ENCODE measurements at places on chromosomes 11 and 22. TPM values are rescaled to one million over a fixed set of nuclear protein-coding genes. Genes with fewer than 3 reads are reported as not detected.
A peak's percentile ranks its signal among the peaks of the same experiment; 100 is the strongest.

DNA sequence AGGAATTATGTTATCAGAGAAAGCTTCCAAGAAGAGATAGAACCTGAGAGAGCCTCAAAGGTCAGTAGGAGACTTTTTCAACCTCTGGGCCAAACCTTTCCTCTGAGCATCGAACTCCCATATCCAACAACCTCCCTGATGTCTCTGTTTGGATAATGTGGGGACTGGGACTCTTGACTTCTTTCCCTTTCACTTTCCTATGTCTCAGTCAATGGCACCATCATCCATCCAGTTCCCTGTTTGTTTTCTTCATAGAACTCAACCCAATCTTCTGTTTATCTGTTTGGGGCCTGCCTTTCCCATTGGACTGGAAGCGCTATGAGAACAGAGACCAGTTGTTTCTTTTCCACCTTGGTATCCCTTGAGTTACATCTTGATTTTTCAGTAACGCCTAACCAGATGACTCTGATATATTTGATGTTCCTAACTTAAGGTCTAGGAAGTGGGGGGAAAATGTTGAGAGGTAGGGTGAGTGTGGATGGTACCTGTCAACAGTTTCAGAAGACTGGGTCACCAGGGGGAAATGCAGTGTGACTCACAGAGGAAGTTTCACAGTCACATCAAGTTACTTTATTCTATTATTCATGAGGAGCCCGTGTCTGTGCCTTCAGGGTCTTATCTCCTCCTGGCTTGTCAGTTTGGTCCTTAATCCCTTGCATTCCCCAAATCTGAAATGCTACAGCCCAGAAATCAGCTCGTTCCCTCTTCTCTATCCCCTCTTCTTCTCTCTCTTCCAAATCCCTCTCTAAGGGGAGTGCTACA, 4.5 kb upstream of the KCNE3 start:
- no peak for DNase-seq

GRCh38 chr11:66243782-66244535, 24.5 kb upstream of the RAB1B start:
- DNase-seq = no peak

DNA sequence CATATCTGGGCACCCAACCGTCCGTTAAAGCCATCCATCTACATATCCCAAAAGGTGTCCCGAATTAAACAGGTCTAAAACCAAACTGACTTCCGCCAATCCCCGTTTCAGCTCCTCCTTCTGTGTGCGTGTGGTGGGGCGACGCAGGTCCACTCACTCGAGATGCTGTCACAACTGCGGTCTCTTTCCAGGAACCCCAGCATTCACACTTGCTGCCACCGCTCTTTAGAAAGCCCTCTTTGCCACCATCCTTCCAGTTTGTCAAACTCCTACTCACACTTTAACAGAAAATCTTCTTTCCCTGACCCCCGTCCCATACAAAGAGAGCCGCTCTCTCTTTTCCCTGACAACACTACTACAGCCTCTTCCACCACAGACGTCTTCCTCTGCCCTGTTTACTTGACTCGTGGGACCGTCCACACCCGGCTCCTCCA, 467 bp downstream of the ESS2 start:
- DNase-seq = no peak

GRCh38 chr11:17452668-17453067, 24.0 kb downstream of the ABCC8 start:
- no peak for DNase-seq

- DNase-seq = no peak
Measured at GRCh38 chr11:95835351-95835750, 45.1 kb downstream of the CEP57 start.

- no peak for DNase-seq
Measured at GRCh38 chr11:41795004-41795403, 335.6 kb upstream of the LRRC4C start.

DNA sequence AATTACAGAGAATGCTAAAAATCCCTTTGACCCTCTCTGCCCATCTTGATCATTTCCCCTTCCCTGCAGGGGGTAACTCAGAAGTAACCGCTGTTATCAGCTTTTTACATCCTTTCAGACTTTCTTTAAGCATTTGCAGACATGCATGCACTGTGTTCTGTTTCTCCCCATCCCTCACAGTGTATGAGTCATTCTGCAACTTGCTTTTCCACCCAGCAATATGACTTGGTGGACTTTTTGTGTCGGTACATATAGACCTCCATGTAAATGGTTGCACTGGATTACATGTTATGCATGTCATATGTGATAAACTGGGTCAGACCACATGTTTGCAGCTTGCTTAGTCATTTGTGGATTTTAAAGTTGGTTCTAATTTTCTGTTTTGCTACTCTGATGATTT, 87.7 kb upstream of the NECTIN1 start:
- no peak for DNase-seq

DNA sequence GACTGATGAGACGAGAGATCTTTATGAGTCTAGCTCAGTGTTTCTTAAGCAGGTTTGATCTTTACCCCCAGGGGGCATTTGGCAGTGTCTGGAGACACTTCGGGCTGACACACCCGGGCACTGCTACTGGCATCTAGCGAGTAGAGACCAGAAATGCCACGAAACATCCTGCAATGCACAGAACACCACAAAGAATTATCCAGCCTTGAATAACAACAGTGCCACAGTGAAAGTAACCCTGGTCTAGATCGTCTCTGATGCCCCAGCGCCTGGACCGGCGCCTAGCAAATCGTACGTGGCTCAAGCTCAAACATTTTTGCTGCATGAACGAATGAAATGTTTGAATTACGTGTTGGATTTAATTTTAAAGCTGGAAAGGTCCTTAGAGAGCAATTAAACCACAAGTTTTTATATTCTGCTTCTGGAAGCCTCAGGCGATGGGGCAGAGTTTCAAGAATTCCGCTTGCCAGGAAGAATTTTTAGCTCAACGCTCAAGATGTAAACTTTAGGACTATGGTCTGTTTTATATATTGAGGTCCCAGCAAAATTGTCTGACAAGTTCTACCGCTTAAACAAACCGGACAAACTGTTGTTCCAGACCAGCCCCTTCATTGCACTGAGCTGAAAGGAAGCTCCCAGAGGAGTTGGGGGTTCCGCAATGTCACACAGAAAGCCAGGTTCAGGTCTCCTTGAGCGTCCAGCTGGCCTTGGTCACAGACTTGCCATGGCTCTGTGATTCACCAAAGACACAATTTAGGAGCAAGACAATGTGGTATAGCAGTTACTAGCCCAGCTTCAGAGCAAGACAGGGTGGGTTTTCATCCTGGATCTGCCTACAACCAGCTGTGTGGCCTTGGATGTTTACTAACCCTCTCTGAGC, 44.2 kb upstream of the SMTN start:
- no peak for DNase-seq

DNA sequence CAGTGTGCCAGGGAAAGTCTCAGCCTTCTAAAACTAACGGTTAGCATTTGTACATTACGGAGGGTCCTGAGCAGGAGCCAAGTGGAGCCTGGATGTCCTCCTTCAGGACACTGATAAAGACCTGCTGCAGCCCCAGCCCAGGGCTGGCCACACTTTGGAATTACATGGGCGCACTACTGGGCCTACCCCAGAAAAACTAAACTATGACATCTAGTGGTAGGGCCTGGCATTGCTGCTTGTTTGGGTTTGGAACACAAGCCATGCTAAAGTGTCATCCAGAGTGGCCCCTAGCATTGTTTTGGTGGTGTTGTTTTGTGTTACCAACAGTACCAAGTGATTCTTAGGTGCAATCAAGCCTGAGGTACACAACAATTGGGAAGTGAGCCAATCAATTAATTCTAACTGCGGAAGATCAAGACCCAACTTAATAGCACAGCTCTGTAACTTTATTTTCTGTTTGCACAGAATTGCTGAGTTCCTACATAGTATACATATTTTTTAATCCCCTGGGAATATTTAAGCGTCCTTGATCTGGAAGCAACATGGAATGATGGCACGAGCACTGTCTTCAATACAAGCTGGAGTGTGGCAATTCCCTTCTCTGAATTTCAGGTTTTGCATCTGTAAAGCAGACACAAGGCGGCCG, 340.7 kb downstream of the LARGE1 start:
- no peak for DNase-seq

DNA sequence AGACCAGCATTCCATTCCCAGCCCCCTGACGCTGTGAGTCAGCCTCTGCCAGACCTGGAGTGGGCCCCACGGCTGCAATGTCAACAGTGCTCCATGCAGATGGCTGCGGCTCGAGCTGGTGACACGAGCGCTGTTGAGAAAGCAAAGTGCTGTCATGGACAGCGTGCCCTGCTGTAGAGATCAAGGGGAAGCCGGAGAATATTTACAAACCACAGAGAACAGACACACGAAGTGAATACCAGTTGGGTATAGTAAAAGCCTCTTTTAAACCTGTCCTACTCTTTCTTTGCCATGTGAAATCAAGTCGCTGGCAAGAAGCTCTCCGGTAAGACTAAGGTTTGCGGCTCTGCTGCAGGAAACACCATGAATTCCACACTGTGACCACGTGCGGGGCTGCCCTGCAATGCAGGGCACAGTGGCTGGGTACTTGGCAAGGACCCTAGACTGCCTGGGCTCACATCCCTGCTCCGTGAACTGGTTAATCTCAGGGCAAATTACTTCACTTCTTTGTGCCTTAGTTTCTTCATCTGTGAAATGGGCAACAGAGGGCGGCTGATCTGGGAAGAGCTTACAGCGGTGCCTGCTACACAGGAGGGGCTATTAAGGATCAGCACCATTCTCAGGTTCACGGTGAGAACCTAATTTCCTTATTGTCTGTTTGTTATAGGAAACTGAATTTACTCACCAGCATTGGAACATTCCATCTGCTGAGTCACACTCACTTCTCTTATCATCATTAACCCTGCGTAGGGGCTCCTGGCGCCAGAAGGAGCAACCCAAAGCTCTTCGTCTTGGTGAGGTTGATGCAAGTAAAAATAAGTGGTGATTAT, 27.8 kb upstream of the ELFN2 start:
- DNase-seq = no peak

- DNase-seq = no peak
Measured at GRCh38 chr11:3234846-3235245, 2.6 kb upstream of the MRGPRE start.

GRCh38 chr22:20840646-20841371, 17.8 kb downstream of the PI4KA start:
- DNase-seq = no peak

GRCh38 chr22:49582181-49582580, 245.5 kb downstream of the BRD1 start:
- DNase-seq = no peak

GRCh38 chr11:58629857-58630256, 7.4 kb downstream of the CNTF start:
- DNase-seq = no peak

DNA sequence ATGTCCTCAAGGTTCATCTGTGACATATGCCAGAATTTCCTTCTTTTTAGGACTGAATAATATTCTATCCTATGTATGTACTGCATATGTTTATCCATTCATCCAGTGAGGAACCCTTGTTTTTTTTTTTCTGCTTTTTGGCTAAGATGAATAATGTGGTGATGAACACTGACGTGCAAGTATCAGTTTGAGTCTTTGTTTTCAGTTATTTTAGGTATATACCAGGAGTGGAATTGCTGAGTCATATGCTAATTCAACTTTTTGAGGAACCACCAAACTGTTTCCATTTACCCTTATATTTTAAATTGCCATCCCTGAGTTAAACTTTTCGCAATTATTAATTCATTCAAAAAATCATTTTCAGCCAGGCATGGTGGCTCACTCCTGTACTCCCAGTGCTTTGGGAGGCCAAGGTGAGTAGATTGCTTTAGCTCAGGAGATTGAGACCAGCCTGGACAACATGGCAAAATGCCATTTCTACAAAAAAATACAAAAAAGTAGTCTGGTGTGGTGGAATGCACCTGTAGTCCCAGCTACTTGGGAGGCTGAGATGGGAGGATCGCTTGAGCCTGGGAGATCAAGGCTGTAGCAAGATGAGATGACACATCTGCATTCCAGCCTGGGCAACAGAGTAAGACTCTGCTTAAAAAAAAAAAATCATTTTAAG, 64.2 kb downstream of the MICAL2 start:
- no peak for DNase-seq

GRCh38 chr11:125090816-125091215, 20.6 kb downstream of the TMEM218 start:
- no peak for DNase-seq

GRCh38 chr11:118198370-118198769, 21.9 kb upstream of the SCN2B start:
- peak; percentile 86 for DNase-seq

- peak; percentile 79 for DNase-seq
Measured at GRCh38 chr22:20494978-20495860, at the start of gene KLHL22. Gene KLHL22 (minus strand): TSS chr22:20495795. CDS start chr22:20489211, 6,584 bp downstream.

GRCh38 chr22:32653823-32654222, 147.7 kb upstream of the TIMP3 start:
- no peak for DNase-seq

MFNG gene
- total RNA-seq = 3.5 TPM

NCF4 gene
- 2.2 TPM for total RNA-seq

DEFB131B gene
- not detected for total RNA-seq

OR4D5 gene
- not detected for total RNA-seq

SCGB1D2 gene
- total RNA-seq = 278 TPM

CBLIF gene
- not detected for total RNA-seq

SLC22A6 gene
- total RNA-seq = not detected

IGLL1 gene
- not detected for total RNA-seq

GTSE1 gene
- 0.76 TPM for total RNA-seq

DRICH1 gene
- total RNA-seq = not detected

PATZ1 gene
- total RNA-seq = 11.8 TPM

APOA5 gene
- not detected for total RNA-seq

PLXNB2 gene
- total RNA-seq = 117 TPM
